NCI-H1930 (cell line): ENCODE measurements at places on chromosomes 3 and 15.

DNA sequence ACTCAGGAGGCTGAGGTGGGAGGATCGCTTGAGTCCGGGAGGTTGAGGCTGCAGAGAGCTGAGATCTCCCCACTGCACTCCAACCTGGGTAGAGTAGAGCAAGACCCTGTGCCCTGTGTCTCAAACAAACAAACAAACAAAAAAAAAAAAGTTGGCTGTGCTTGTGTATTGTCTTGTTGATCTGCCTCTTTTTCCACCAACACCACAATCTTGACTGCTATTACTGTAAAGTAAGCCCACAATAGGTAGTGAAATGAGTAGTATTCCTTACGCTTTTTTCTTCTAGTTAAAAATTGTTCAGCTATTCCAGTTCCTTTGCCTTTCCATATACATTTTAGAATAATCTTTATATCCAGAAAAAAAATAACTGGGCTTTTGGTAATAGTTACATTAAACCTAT lies 35.5 kb downstream of the PTH1R start:
- no peak for DNase-seq

DNA sequence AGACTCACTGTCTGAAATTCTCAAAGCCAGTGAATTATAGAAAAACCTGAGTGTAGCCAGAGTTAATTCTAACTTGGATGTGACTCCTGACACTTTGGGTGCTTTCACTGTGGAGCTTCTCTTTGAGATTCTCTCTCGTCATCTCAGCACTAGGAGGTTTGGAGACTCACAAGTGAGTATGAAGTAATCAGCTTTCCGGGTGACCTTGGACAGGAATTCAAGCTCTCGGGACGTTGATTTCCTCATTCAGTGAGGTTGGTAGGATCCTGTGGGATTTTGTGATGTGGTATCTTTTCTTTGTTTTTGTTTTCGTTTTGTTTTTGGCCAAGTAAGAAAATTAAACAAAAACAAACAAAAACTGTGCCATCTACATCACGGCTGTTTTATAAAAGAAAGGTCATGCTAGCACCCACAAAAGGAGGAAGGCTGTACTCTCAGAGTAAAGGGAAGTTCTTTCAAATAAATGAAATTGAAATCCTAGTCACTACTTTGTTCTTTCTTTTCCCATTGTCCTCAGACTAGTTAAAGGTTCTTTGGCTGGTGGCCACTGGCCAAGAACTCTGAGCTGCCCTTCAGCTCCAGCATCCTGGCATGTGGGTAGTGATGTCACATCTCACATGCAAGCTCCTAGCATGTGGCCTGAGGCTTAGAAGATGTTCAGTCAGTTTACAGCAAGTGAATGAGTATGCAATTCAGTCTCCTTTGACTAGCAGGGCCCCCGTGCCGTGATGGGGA lies 263.3 kb upstream of the TPM1 start:
- no peak for DNase-seq

- DNase-seq = no peak
These were observed 33.8 kb upstream of the CTSH start for GRCh38 chr15:78978601-78979179.

GRCh38 chr3:178195824-178196223 lies 340.4 kb upstream of the KCNMB2 start:
- DNase-seq = no peak

DNA sequence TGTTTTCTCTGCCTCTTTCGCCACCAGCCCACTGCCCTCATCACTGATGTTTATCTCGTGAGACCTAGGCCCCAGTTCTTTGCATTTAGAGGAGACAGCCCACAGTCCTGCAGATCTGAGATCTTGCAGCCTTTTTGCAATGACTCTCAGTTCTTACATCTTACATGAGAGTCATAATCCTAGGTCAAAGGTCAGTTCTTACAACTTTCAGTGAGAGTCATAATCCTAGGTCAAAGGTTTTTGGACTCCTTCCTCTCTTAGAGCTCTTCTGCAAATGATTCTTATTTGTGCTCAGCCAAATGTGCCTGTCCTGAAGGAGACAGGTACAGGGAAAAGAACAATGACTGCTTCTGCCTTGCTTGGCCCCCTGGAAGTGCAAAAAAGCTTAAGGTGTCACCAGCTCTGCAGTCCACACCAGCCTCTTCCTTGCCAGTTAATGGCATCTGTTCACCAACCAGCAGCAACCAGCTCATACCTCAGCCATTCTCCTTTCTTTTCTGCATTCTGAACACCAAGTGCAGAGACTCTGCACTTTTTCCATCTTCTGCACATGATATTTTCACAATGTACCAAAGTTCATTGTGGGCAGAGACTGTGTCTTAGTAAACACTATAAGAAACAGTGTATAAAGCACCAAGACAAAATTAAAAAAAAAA lies 67.1 kb downstream of the ABHD5 start:
- no peak for DNase-seq

- DNase-seq = no peak
These were observed 20.4 kb upstream of the FAH start for GRCh38 chr15:80132382-80132781.

GRCh38 chr3:4416427-4416945 lies 50.6 kb downstream of the SUMF1 start:
- no peak for DNase-seq

- no peak for DNase-seq
These were observed 643.7 kb upstream of the NAALADL2 start for GRCh38 chr3:174215456-174215855.

DNA sequence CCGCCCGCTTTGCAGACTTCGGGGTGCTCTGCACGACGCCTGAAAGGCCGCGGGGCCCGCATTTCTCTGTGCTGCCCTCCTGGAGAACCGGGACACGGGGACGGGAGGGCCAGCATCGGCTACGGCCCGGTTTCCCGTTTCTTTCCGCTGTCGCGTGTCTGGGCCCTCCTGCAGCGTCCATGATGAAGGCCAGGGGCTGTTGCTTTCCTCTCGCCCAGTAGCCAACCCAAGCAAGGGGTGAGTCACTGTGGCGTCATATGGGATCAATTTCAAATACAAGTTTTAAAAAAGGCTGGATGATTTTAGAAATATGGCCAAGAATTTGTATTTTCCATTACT lies 435 bp downstream of the SLC35G2 start:
- DNase-seq = no peak

GRCh38 chr3:152359385-152360248 lies 90.9 kb downstream of the MBNL1 start:
- no peak for DNase-seq

DNA sequence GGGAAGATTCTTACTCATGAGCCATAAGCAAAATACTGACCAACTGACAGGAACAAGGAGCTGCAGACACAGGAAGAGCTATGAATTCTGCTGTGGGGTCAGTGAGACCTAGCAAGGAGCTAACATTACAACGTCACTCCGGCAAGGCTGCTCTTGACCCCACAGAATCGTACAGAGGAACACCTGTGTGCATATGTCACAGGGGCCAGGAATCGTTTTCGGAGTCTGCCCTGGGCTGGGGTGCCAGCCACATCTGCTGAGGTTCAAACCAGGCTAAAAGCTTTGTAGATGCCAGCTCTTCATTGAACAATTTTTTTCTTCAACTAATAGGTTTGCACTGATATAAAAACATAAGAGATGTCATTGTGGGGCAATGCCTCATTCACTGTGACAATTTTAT lies 82.6 kb downstream of the LRRK1 start:
- no peak for DNase-seq

DNA sequence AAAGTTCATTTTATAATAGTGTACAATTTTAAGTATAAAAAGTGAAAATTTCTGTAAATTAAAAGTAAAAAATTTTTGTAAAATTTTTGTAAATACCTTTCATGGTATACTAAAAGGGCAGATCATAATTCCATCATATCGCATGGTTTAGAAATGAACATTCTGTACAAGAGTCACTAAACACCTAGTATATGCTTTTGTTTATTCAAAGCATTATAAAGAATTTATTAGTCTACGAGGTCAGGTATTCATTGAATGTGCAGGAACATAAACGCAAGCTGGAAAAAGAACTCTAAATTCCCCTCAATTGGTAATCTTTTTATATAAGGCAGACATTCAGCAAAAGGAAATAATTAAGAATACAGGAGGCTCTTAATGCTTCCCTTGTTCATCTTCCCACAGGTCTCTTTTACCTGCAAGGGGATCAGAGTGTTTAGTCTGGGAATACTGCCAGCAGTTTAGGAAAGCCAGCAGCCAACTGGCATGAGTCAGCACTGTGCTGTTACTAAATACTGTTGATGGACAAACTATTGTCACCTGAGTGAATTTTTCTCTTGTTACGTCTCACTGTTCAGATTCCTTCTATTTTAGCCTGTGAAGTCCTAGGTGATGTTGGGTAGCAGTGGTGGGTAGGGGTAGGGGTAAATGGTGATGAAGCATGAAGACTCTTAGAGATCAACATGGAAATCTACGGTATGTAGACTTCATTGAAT lies 70.1 kb downstream of the UQCC5 start:
- DNase-seq = no peak

DNA sequence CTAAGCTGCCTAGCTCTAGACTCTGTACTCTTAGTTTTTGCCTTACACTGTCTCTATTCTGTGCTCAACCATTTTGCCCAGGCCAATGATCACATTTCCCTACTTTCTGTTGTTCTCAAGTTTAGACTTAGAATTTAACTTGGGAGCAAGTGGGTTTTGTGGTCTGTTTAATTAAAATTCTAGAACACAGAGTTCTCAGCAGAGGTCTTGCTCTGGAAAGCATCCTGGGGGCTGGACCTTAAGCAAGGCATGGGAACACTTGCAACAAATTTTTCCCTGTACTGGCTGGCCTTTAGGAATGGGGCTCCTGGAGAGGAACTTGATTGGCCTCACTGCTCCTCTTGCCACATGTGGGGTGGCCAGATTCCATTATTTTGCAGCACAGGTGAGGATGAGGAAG lies 236.3 kb upstream of the LRTM1 start:
- DNase-seq = no peak

DNA sequence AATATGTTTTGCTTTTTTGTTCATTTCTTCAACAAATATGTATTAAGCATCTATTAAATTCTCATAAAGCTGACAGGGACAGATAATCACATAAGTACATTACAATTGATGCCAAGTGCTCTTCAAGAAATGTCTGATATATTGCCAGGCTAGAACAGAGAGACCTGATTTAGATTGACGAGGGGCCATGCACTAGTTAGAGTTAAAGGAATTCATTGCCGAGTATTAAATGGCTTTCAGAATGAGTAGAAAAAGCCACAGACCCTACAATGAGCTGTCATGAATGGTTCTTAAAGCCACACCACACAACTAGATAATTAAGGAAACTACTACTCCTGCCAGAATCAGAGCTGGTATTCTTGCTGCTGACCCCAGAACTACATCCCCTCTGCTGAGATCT lies 250.2 kb upstream of the MME start:
- DNase-seq = no peak

DNA sequence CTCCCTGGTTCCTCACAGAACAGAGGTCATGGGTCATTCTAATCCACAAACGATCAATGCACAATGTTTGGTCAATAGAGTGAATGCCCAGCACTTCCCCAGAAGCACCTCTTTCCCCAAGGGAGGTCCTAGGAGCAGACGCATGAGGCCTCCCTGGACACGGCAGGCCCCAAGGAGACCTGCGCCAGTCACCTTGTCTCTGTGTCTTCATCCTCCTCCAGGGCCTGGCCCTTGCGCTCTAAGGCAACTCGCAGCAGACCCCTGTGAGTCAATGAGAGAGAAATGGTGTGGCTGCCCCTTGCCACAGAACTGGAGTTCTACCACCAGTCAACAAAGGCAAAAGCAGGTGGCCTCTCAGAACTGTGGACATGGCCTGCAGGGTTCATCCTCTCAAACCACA lies 18.1 kb downstream of the ALS2CL start:
- DNase-seq = no peak

DNA sequence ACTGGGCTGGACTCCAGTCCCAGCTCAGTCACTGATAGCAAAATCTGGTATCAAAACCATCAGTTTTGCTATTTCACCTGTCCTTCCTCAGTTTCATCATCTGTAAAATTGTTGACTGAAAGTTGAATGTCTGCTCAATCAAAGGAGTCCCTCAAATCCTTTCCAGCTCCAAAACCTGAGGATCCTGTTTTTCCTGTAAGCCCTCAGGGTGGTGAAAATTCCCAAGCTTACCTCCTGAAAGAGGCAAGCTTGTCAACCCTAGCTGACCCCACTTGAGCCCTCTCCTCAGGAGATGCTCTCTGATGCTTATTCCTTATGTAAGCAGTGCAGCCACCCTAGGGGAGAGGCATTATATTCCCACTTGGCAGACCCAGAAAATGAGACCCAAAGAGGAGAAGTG lies 82.6 kb downstream of the HMG20A start:
- DNase-seq = no peak

GRCh38 chr3:52851348-52851747 lies 16.5 kb upstream of the MUSTN1 start:
- DNase-seq = peak; percentile 3

GRCh38 chr15:39290711-39291435 lies 290.0 kb upstream of the THBS1 start:
- no peak for DNase-seq

GRCh38 chr3:93989241-93989640 lies 9.3 kb downstream of the ARL13B start:
- DNase-seq = no peak

DNA sequence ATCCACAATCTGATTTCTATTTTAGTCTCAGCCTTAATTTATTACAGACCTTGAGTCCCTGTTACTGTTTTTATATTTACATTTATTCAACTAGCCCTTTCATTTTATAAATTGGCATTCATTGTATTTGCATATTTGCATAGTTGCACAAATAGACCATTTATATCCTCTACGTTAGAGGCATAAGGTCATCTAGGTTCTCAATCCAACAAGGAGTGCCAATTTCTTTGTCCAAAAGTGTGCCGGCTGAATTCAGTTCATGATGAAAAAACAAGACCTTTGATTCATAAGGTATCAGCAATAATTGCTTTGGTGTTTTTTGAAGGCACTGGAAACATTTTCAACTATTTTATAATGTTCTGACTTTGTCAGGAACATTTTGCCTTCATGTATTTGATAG lies 33.9 kb upstream of the NANOGP8 start:
- DNase-seq = no peak

GRCh38 chr3:157767607-157768006 lies 264.4 kb upstream of the VEPH1 start:
- DNase-seq = no peak

DNA sequence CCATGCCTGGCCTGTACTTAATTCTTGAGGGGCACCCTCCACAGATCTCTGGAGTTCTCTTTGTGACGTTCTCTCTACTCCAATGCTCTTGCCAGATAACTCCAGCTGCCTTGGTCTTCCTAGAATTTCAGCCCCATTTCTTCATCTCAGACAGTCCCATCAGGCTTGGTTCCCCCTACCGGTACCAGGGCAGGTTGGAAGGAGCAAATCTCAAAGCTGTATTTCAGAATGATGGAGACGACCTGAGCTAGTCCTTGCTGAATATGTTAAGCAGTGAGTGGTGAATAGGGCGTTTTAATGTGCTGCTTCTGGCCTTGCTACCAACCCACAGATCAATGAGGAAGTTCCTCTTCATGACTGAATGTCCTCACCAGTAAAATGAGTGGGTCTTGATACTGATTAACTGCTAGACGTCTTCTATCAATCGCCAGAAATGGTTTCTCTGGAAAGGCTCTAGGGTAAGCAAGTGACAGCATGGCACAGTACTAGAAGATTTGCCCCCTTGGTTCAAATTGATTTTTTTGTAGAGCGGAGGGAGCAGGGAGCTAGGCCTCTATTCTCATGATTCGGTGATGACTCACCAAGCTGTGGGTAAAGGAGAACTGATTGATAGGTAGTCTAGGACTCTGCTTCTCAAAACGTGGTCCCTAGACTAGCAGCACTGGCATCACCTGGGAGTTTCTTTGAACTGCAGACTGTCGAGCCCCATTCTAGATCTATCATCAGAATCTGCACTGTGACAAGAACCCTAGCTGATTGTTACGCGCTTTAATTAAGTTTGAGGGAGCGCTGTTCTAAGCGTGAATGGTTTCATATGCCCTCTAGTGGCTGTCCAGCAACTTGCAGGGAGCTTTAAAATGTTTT lies 67.8 kb downstream of the UBP1 start:
- DNase-seq = no peak
